ENCODE measurements at places on chromosomes 2 and 18. TPM values are rescaled to one million over a fixed set of nuclear protein-coding genes. Genes with fewer than 3 reads are reported as not detected.

AGXT gene
- total RNA-seq: not detected

PLCD4 gene
- total RNA-seq: 27.7 TPM

IL18R1 gene
- total RNA-seq: 0.52 TPM

MAPK4 gene
- 5.7 TPM for total RNA-seq

GYPC gene
- total RNA-seq: 238 TPM

IMMT gene
- total RNA-seq: 43.8 TPM

ITGAV gene
- total RNA-seq: 62.1 TPM

PRKRA gene
- 40.7 TPM for total RNA-seq

SIX3 gene
- not detected for total RNA-seq

C2orf66 gene
- total RNA-seq: not detected

NEU4 gene
- total RNA-seq: 4.2 TPM

POTEI gene
- total RNA-seq: under 0.01 TPM

PAX8 gene
- not detected for total RNA-seq

FHOD3 gene
- 15.7 TPM for total RNA-seq

SCYGR4 gene
- not detected for total RNA-seq

NGEF gene
- 2.6 TPM for total RNA-seq

RETSAT gene
- 20.9 TPM for total RNA-seq

TEX44 gene
- not detected for total RNA-seq

WDR7 gene
- 67.3 TPM for total RNA-seq

FAM124B gene
- 12.5 TPM for total RNA-seq

WDFY1 gene
- total RNA-seq: 38.1 TPM

ALMS1 gene
- 17.7 TPM for total RNA-seq

TLX2 gene
- total RNA-seq: not detected

CHN1 gene
- total RNA-seq: 7.8 TPM

C2orf49 gene
- 13.0 TPM for total RNA-seq

SOWAHC gene
- total RNA-seq: 9.4 TPM

LAMA1 gene
- 4.2 TPM for total RNA-seq

POTEF gene
- total RNA-seq: not detected

FTCDNL1 gene
- 1.0 TPM for total RNA-seq

NT5DC4 gene
- not detected for total RNA-seq

ANO7 gene
- total RNA-seq: not detected

TANC1 gene
- total RNA-seq: 38.1 TPM

CCL20 gene
- not detected for total RNA-seq

LONRF2 gene
- total RNA-seq: 1.0 TPM

CRYGD gene
- total RNA-seq: not detected

RBMS1 gene
- total RNA-seq: 48.0 TPM

CAPN14 gene
- total RNA-seq: not detected

LTBP1 gene
- 78.8 TPM for total RNA-seq

MAB21L4 gene
- not detected for total RNA-seq
